ENCODE measurements at places on chromosomes 2 and 18. TPM values are rescaled to one million over a fixed set of nuclear protein-coding genes. Genes with fewer than 3 reads are reported as not detected.
A peak's percentile ranks its signal among the peaks of the same experiment; 100 is the strongest.

Gene DNAJC5G
- not detected for total RNA-seq

Gene ETAA1
- 18.1 TPM for total RNA-seq

Gene C1GALT1C1L
- total RNA-seq: 0.89 TPM

DNA sequence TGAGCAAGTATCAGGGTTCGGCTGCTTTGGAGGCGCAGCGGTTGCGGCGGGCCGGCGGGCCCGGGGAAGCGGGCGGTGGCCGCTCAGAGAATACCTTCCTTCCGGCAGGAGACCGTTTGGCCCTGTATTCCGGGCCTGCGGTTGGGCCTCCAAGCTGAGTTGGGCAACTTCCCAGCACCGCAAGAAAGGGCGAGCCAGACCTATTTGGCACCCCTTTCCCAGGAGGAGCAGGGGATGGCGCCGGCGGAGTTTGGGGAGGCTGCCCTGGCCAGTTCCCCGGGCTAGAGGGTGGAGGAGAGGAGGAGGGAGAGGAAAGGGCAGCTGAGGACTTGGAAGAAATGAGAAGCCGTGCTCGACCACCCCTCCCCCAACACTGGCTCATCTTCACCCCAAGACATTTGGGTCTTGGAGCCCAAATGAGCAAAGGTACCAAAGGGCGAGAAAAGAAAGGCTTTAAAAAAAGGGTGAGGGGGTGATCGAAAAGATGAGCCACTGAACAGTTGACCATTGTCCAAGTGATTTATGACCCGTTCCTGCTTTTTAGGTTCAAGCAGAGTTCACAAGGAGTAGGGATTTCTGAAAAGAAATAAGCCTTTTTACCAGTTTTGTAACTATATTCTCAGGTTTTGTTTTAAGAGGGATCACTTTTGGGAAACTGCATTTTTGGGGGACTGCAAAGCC, 8.4 kb downstream of the HOXD3 start:
- DNase-seq: no peak

DNA sequence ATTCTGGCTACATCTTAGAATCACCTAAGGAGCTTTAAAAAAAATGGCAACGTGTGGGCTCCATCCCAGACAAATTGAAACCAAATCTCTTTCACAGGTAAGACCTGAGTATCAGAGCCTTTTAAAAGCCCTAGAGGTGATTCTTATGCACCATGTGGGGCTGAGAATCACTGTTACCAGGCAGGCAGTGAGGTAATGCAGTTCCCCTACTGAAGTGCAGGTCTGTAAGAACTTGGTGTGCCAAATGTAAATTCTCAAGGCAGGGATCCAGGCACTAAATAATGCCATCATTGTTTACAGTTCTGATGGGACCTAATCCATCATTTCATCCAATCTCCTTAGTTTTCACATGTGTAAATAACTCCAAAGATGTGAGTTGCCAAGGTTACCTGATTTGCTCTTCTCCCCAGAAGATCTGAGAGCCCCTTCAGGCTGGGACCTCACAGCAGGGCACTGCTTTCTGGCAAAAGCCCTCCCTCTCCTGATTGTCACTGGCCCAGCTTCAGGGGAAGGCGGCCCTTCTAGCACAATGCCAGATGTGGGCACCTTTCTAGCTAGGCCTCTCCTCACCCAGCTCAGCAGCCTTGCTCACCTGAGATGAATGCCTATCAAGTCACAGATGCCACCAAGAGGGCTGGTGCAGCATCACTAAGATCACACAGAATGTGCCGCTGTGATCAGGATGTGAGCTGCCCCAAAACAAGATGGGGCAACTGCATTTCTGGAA, 73.6 kb upstream of the RGPD5 start:
- no peak for DNase-seq

DNA sequence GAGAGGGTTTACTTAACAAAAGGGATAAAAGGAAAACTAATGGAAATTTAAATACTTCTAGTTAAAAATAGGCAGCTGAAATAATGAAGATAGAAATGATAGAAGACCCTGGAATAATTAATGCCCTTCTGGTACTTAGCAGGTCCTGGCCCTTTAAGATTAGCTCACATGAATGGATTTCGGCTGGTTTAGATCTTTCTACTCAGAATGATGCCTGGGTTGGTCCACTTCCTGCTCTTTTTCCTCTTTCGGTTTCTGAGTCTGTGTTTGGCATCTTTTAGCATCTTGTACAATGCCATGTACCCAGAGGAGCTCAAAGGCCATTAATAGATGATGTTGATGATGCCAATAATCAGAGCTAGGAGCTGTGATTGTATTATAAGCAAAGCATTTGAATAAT, 290.5 kb downstream of the CLIP4 start:
- no peak for DNase-seq

DNA sequence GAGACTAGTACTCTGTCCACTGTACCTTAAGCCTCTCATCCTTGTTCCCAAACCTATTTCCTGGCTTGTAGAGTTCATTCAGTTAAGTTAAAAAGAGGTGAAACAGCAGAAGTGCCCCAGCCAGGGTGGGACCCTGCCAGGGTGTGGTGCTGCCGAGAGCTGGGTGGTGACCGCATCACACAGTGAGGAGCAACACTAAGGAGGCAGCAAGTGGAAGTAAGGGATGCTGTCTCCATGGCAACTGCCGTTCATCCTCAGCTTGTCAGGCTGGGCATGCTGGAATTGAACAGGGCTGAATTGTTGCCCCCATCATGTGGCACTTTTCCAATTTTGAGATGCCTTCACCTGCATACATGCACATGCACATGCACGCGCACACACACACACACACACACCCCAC, 77.0 kb downstream of the VSNL1 start:
- DNase-seq: no peak

Gene TSPYL6
- total RNA-seq: not detected

Gene CDH19
- total RNA-seq: 4.5 TPM

DNA sequence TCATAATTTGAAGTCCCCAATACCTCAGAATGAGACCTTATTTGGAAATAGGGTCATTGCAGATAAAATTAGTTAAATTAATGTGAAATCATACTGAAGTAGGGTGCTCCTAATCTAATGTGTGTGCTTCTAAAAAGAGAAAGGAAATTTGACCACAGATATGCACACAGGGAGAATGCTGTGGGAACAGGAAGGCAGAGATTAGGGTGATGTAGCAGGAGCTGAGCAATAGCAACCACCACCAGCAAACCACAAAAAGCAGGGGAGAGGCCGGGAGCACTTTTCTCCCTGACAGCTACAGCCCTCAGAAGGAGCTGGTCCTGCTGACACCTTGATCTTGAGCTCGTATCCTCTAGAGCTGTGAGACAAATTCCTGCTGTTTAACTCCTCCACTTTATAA, 24.6 kb upstream of the SCG2 start:
- no peak for DNase-seq

DNA sequence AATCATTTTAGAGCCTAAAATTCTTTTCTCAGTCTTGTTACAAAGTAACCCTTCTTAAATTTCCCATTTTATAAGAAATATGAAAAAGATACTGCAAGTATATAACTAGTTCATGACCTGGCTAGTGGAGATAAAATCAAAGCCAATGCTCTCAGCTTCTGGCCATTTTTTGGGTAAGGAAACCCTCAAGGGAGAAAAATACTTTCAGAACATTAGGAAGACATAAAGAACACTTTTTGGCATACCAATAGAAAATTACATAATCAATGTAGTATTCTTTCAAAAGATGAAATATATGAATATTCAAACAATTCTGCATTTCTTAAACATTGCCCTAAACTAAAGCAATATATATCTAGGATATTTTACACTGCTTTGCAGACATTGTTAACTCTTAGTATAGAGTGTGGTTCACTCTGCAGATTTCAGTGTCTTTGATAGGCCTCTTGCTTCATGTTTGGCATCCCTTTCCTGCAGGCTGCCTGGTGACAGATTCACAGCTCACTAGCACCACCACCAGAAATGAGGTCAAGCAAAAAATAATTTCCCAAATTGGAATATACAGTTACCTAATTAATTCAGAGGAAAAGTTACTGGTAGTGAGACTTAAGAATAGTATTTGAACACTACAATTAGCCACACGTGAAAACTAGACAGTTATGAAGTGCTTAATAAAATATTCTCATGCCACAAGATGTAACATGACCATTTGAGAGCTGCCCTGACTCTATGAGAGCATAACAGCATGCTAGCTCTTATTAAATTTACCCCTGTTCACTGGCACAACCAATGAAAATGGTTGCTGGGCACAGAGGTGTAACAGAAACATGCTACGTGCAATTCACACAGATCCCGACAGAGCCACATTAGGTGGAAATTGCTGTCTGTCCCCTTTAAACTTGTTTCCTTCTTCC, 36.0 kb downstream of the PAIP2B start:
- DNase-seq: peak; percentile 31

DNA sequence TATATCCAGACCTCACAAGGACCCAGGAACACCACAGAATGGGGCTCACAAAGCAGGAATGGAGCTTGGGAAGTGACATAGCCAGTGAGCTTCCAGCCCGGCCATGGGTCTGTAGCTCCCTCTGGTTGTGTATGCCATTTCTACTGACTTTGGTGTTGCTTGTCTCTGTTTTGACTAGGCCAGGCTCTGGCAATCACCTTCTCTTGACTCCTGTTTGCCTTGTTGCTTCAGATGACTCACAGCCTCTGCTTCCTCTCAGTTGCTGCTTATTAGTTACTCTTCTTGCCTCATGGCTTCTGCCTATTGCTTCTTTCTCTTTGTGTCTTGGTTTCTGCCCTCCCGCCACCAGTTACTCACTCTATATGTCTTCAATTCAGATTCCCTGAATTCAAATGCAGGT, 15.8 kb upstream of the IER3IP1 start:
- no peak for DNase-seq

Gene GLI2
- total RNA-seq: 11.4 TPM

DNA sequence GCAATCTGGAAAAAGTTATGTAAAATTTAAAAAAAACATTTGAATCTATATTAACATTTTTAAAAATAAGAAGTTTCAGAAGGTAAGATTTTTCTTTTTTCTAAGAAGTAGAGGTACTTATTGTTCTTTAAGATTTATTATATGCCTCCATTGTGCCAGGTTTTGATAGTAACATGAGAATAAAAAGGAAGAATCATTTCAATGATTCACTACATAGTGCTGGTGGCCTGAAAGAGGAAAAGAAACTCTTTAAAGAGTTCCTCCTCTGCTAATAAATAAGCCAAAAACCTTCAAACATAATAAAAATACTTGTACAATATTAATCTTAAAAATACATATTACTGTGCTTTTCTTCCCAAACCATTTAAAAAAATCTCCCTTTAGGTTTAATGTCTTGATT, 69.0 kb downstream of the ANKRD44 start:
- no peak for DNase-seq

DNA sequence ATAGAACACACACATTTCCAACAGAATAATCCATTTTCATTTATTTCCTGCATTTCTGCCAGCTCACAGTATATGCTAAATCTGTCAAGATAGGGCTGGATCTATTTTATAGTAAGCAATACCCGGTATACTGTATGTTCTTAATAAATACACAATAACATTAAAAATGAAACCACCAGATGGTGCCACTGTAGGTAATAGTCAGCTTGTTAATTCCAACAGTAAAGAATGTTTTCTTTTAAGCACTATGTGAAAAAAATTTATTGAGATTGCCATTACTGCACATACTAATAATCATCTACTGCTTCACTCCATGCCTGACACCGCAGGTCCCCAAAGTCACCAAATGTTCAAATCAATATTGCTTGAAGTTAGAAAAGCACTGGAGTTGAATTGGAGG, 131.5 kb upstream of the PGAP1 start:
- no peak for DNase-seq

GRCh38 chr18:10124967-10125366, 211.2 kb downstream of the VAPA start:
- DNase-seq: no peak

DNA sequence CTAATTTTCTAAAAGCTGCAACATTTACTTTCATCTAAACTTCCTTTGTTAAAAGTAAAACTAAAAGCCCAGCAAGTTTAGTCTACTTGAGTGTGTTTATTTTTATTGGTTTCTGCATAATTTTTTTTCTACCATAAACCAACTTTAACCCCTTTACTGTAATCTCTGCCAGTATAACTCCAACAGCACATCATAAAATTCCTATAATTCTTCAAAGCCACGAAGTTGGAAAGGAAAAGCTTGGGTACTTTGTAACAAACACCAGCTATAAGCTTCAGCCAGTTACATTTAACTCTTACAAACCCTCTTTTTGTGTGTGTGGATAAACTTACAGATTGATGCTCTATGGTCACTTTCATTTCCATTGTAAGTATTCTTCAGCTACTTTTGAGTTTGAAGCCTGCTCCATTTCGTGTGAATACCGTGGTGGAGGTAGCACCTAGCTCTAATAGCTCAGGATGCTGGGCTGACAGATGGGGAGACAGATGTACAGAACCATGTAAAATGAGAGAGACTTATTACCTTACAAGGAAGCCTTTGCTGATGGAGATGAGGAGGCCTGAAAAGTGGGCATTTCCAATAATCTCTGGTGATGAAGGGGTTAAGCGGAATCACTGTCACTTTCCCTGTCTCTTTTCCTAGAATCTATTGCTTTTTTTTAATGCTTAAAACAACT, 42.5 kb downstream of the ZEB2 start:
- DNase-seq: no peak

- DNase-seq: no peak
Observed at GRCh38 chr2:235768606-235769005, 274.8 kb downstream of the AGAP1 start.

GRCh38 chr2:583666-584065, 93.5 kb downstream of the TMEM18 start:
- no peak for DNase-seq

DNA sequence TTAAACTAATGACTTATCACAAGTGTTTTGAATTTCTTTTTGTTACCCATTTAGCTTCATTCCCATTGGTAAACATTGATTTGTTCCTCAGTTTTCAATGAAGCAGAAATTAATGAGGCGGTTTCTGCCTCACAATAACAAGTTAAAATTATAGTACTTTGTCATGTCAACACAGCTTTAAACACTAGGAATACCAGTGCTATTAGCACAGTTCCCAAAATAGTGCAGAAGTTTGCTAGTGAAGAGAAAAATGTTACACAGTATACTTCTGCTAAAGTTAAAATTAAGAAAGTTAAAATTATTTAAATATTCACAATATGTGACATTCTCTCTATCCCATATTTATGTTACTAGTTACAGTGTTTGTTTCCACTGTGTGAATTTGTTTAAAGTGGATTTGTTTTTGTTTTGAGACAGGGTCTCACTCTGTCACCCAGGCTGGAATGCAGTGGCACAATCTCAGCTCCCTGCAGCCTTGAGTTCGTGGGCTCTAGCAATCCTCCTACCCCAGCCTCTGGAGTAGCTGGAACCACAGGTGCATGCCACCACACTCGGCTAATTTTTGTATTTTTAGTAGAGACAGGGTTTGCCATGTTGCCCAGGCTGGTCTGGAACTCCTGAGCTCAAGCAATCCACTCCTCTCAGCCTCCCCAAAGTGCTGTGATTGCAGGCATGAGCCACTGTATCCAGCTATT, 3.8 kb upstream of the CHN1 start:
- peak; percentile 26 for DNase-seq

Gene OTOS
- not detected for total RNA-seq

Gene LBX2
- total RNA-seq: 0.20 TPM

Gene ALPP
- not detected for total RNA-seq

GRCh38 chr2:82282111-82282882, 1977.7 kb upstream of the LRRTM1 start:
- DNase-seq: no peak

Gene PRSS56
- not detected for total RNA-seq

Gene ERBB4
- total RNA-seq: 2.1 TPM

Data from skin of body (tissue), 3 donors.